Stimulated activated CD4-positive, alpha-beta T cell treated with anti-CD3 and anti-CD28 coated beads, TNF-alpha, amount 100 ng/mL, for 1 hour (primary cell): ENCODE measurements at places on chromosomes 3 and 15.

- no peak for DNase-seq
These were observed 67.6 kb downstream of the PYDC2 start for GRCh38 chr3:191528589-191528988.

GRCh38 chr15:95470997-95471689 is 859.4 kb upstream of the NR2F2 start:
- no peak for DNase-seq

GRCh38 chr3:108177536-108177935 is 44.7 kb downstream of the IFT57 start:
- no peak for DNase-seq

- no peak for DNase-seq
These were observed 38.8 kb upstream of the SLC25A36 start for GRCh38 chr3:140902791-140903190.

- no peak for DNase-seq
These were observed 11.5 kb upstream of the NEK10 start for GRCh38 chr3:27380433-27381357.

GRCh38 chr15:73873889-73874511 is 636 bp downstream of the TBC1D21 start:
- no peak for DNase-seq

- DNase-seq = no peak
These were observed 8.9 kb upstream of the SEMA6D start for GRCh38 chr15:47708161-47708980.

DNA sequence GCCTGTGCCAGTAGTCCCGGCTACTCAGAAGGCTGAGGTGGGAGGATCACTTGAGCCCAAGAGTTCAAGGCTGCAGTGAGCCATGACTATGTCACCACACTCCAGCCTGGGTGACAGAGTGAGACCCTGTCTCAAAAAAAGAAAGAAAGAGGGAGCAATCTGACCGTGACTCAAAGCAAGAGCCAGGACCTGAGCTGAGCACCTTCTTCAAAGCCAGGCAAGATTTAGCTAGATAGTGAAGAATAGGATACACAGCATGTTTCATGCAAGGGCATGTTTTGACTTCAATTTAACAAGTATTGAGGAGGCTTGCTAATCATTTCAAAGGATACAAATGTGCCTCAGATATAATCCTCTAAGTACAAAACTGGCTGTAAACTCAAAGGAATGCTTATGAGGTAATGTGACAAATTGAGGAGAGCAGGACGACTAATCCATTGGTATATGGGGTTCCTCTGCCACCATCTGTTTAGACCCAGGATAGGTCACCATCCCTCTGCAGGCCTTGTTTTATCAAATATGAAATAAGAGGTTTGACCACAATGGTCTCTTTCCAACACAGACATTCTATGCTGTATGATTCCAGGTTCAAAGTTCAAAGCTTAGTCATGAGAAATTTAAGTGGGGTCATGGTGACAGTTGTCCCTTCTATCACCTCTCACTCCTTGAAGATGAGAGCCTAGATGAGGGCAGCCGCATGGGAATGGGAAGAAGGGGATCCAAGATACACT is 33.2 kb downstream of the RAB27A start:
- no peak for DNase-seq

DNA sequence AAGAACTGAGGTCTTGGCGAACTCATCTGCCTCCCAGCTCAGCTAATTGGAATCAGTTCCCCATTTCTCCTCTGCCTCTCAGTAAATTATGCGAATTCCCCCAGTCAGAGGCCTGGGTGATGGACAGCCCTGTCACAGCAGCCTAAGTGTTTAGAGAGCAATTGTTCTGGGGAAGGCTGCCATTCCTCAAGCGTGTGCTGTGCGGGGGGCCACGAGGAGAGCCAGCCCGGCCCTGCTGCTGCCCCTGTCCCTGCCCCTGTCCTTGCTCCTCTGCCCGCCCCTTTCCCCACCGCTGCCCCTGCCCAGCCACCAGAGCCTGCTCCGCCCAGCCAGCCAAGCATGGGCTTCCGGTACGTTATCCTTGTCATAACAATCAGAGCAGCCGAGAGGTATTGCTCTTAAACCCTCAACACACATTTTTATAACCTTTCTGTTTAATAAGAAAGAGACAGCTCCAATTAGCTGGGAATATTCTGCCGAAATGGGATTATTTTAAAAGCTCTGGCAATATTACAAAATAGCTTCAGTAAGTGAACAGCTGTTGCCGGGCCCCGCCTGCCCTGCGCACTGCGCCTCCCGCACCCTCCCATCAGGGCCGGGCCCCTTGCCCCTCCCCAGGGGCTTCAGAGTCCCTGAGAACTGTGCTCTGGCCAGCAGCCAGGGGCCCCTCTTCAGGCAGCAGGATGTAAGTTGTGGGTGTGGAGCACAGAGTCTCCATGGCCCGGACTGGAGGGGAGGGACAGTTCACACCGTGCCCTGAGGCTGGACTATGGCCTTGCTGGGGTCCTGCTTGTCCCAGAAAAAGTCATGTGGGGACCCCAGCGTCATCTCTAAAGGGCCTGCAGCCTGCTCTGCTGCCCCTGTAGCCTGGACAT is 12.4 kb upstream of the CACNA2D2 start:
- DNase-seq = no peak

DNA sequence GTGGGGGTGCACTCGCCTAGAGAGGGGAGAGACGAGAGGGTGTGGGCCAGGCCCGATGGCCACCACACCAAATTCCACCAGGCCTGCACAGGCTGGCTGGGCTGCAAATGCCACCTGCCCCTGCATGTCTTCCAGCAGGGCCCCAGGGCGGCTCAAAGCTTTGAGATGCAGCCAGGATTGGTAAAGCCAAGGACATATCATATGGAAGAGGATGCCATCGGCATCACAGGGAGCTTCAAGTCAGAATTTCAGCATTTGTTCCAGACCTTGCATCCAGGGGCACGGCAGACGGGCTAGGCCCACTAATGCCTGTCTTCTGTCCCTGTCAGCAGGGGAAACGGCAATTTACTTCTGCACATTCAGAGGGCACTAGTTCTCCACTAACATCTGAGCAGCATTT is 97.8 kb downstream of the NUP210 start:
- no peak for DNase-seq

GRCh38 chr3:123593381-123593780 is 8.5 kb upstream of the HACD2 start:
- DNase-seq = no peak

- DNase-seq = no peak
These were observed 1.0 kb upstream of the CD200R1L start for GRCh38 chr3:112847692-112848091.

DNA sequence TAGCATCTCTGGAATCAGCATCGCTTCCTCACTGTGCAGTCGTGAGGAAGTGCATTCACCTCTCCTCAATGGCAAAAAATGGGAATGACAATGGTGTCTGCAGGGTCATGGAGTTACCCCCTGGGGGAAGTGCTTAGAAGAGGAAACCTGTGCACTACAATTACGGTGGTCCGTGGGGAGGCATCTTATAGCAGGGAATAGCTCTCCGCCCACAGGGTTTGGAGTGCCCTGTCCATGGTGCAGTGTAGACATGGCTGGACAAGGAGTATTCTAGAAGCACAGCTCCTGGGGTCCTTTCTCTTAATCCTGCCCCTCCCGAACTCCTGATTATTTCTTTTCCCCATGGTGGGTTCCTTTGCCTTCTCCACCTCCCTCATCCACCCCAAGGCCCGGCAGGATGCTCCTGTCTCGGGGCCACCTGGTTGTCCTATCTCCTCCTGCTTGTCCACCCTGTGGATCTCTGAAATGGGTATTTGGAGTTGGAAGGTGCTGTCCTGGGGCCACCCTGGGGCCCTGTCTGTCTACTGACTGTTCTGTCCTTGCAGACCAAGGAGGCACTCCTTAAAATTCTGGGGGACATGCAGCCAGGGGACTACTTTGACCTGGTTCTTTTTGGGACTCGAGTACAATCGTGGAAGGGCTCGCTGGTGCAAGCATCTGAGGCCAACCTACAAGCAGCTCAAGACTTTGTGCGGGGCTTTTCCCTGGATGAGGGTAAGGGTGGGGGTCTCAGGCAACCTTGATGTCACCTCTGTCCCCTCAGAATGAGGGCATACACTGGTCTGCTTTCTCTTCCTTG is 5.2 kb downstream of the ITIH1 start:
- DNase-seq = no peak

GRCh38 chr3:11613851-11614487 is 29.7 kb downstream of the VGLL4 start:
- DNase-seq = no peak

DNA sequence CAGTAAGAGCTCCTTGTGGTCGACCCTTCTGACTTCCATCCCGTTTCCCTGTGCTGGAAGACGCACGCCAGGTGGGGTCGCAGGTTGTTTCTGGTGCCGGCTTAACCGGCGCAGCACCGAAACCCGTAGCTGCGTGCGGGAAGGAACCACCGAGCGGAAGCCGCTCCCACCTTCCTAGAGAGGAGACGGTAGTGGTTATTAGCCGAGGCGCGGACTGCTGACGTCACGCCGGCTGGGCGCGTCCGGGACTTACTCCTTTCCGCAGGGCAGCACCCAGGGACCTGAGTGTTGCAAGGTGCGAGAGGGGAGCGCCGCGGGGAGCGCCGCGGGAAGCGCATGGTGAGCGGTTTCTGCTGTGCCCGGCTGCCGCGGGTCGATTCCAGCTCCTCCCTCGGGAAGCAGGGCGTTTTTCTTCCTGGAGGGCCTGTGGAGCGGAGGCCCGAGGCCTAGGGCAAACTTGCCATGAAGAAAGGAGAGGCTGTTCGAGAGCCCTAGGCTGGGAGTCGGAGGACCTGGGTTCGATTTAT is at the start of gene ZNF501:
Gene ZNF501 (plus strand): TSS at position 252 of the 527 bp plus-strand sequence. CDS start 4,787 bp downstream, outside the sequence.
- DNase-seq = peak; percentile 76

GRCh38 chr3:141570068-141570467 is 83.2 kb downstream of the RASA2 start:
- no peak for DNase-seq

GRCh38 chr3:13262493-13263211 is 157.5 kb downstream of the NUP210 start:
- DNase-seq = no peak

GRCh38 chr15:27382361-27383025 is 411.5 kb downstream of the GABRG3 start:
- no peak for DNase-seq

GRCh38 chr15:73389971-73390544 is 21.3 kb upstream of the HCN4 start:
- no peak for DNase-seq

DNA sequence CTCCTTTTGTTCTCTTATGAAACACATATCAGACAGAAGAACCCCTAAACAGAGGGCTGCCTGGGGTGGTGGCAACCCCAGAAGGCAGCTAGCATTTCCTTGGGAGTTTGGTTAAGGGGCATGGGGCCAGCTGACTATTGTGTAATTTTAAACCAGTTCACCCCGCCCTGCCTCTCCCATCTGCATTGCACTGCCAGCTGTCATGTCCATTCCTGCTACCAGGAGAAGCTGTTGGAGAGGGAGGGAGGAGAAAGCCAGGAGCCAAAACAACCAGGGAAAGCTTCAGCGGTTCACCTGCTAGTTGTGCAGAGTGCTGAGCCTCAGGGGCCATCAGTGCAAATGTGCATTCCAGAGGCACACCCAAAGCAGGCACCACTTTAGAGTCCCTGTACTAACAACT is 47.6 kb upstream of the ATP1B3 start:
- no peak for DNase-seq

DNA sequence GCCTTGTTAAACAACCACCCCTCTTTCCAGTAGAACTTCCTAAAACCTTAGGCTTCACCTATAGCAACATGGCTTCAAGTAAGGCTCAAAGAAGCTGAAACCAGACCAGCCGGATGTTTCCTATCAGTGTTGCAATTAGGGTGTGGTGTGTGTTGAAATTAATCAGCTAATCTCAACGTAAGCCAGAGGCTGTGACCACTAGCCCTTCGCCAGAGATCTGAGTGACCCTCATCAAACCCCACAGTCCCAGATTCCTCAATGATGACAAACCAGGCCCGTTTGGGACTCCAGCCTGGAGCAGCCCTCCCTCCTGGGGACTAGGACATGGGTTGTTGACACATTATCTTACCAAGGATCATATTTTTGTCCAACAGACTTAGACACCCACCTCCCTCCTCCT is 27.3 kb downstream of the CYP11A1 start:
- no peak for DNase-seq

DNA sequence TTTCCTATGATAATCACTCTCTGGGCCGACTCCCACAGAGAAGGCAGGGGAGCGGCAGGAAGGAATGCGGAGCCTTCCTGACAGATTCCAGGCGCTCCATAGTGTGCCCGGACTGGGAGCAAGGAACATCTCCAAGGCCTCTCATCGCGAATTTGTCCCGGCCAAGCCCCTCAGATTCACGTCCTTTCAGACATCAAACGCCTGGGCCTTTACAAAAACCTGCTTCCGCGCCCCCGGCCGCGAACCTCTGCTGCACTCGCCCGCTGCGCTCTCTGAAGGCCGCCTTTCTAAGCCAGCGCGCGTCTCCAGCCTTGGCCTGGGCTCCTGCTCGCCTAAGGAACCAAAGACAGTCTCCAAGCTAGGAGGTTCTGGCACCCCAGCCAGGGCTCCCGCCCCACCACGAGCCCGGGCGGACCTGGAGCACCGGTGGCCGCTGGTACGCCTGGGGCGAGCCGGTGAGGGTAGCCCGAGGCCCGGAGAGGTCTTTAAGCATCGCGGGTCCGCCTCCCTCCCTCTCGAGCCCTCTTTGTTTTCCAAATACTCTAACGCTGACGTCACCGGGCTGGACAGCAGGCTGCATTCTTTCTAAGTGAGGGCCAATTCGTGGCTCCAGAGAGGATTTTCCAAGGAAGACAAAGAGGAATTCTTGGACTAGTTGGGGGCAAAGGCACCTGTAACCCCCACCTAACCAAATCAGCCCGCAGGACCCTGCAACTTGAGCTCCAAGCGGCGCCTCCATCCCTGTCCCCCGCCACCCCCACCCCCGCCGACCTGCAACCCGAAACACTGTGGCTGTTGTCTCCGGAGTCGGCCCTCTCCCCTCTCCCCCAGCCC is 759 bp downstream of the AMOTL2 start:
- DNase-seq = no peak

DNA sequence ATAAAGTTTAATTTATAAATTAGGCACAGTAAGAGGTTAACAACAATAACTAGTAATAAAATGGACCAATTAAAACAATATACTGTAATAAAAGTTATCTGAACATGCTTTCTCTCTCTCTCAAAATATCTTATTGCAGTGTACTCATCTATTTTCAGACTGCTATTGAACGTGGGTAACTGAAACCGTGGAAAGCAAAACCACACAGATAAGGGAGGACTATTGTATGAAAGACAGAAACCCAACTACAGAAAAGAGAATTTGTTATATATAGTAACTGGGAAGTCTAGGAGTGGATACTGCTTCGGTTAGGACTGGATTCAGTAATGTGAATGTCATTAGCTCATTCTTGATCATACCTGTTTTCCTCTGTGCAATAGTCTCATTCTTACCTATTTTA is 119.3 kb upstream of the DAZL start:
- DNase-seq = no peak

GRCh38 chr3:31314258-31314657 is 218.5 kb upstream of the STT3B start:
- DNase-seq = no peak
